Upper lobe of left lung (tissue), 6 donors: ENCODE measurements at places on chromosomes 11 and 22. TPM values are rescaled to one million over a fixed set of nuclear protein-coding genes. Genes with fewer than 3 reads are reported as not detected.

DNA sequence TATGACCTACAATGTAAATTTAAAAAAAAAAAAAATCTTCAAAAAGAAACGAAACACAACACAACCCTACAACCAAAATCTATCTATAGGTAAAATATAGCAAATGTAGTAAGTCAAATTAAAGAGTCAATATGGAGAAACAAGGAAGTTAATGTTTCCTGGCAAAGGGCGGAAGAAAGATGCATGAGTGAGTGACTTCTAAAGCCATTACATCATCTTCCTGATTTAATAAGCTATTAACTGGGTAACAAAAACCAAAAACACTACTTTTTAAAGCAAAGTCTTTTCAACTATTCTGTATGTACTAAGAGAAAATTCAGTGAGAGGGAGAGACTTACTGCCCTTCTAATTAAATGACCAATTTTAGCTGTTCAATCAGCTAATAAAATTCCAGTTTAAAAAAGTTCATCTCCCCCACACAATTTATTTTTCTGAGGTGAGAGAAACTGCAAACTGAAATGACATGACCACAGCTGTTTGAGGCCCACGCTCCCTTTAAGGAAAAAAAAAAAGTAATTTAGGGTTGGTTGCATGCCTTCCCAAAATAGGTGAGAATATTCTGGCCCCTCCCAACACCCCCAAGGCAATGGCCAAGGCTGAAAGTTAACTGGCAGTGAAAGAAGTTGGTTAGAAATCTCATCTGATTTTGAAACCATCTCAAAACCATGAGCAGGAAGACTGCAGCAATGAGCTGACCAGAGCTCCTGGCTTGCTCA, 5.9 kb downstream of the SF1 start:
- no peaks in the 10 kb centered on the region for H3K27me3 ChIP-seq
- H3K4me3 ChIP-seq: no peak overlapping the region
- H3K36me3 ChIP-seq: peaks cover 84% of the 10 kb centered on the region
- peaks cover 71% of the 10 kb centered on the region for H3K4me1 ChIP-seq

- DNase-seq: no peak
- H3K27me3 ChIP-seq: no peaks in the 10 kb centered on the region
- no peaks in the 10 kb centered on the region for H3K36me3 ChIP-seq
- no peak overlapping the region for H3K4me3 ChIP-seq
Measured at GRCh38 chr22:26983311-26983710, 325.9 kb downstream of the MIAT start.

DNA sequence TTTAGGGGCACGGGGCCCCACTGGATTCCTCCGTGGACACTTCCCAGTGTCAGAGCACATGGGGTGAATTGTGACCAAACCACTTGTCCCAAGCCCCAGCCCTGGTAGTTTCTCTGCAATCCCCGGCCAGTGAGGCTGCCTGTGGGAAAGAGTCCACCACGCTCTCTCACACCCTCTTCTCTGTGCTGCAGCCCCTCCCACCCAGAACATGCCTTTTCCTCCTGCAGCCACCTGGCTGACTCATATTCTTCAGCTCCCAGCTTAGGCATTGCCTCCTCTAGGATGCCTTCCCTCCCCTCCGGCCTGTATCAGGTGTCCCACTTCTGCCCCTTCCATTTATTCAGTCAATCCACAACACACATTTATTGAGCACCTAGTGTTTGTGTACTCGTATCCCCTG, 5.4 kb upstream of the RPS6KB2 start:
- no peak overlapping the region for H3K4me3 ChIP-seq
- no peaks in the 10 kb centered on the region for H3K27me3 ChIP-seq
- H3K27ac ChIP-seq: no peak overlapping the region
- no peaks in the 10 kb centered on the region for H3K36me3 ChIP-seq

ENTHD1 gene
- total RNA-seq: not detected

KDM4E gene
- not detected for total RNA-seq

FZD4 gene
- 36.8 TPM for total RNA-seq
